ENCODE measurements at places on chromosomes 7 and 10.
A peak's percentile ranks its signal among the peaks of the same experiment; 100 is the strongest.

GRCh38 chr7:123126691-123127090, 73.1 kb downstream of the SLC13A1 start:
- DNase-seq: no peak

GRCh38 chr10:34746094-34746493, 69.0 kb downstream of the PARD3 start:
- no peak for DNase-seq

GRCh38 chr10:114869520-114869892, 47.9 kb downstream of the FHIP2A start:
- no peak for DNase-seq

DNA sequence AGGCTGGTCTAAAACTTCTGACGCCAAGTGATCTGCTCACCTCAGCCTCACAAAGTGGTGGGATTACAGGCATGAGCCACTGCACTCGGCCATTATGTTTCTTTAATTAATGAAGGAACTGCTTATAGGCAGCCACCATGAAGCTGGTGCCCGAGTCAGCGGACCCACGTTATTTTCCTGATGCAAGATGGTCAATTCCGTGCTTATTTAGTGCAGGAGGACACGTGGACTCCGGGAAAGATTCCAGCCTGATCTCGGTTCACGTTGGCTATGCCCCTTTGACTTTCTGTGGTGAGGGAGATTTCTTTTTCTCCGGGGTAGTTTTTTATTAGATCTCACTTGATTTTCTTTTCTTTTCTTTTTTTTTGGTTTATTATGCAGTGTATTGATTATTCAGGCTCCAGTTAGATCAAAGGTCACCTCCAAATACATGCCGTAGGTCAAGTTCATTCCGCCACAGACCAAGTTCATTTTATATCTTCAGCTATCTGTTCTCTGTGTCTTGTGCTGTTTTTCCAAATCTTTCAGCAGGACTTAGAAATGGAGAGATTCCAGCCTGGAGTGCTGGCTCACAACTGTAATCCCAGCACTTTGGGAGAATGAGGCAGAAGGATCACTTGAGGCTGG, 8.3 kb downstream of the CAMK1D start:
- DNase-seq: no peak

DNA sequence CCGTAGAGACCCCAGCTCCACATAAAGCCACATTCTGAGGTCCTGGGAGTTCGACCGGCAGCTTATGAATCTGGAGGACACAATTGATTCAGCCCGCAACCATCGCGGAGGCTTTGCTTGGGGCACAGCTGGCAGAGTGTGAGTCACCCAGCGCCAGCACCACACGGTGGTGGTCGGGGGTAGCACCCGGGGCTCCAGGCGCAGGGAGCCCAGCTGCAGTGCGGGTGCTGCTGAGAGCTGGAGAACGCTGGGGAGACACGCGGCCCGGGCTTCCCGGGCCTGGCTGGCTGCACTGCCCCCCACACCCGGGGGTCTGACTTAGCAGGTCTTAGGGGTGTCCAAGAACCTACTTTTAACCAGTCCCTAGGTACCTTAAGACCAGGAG, 87.9 kb downstream of the PAXIP1 start:
- DNase-seq: no peak

- DNase-seq: peak; percentile 75
Measured at GRCh38 chr10:119103903-119104653, at the start of gene DENND10. Gene DENND10 (plus strand): TSS chr10:119104113. CDS start chr10:119104143, 30 bp downstream.

DNA sequence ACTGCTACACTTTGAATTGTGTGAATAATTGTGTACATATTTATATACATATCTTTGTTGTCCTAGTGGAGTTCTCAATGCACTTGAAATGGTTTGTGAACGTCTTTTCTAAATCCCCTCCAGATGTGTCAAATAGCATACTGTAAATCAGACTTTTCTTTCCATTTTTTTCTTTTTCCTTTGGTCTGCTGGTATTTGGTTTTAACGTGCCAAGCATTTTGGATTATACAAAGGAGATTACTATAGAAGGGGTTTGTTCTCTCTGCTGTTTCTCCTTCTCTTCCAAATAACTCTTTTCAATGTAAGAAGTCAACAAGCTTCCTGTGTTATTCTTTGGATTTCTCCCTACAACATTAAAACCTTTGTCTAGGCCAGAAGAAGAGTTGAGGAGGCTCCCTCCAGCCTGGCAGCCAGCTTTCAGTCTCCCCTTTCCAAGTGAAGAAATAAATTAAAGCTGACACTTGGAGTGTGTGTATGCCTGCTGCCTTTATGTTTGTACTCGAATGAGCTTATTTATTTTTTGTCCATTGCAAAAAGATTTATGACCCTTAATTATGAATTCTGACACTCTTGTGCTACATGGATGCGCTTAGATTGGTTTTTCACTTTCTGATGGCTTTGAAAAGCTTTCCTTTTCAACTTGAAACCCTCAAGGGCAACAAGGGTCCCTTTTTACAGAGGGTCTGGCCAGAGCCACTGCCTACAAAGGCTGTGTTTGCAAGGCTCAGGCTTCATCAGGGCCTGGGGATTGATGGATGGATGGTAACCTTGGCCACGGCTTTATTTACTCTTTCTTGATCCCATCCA, 107.8 kb downstream of the RAB18 start:
- DNase-seq: peak; percentile 8

GRCh38 chr10:12699781-12700556, 301.5 kb downstream of the CCDC3 start:
- no peak for DNase-seq

DNA sequence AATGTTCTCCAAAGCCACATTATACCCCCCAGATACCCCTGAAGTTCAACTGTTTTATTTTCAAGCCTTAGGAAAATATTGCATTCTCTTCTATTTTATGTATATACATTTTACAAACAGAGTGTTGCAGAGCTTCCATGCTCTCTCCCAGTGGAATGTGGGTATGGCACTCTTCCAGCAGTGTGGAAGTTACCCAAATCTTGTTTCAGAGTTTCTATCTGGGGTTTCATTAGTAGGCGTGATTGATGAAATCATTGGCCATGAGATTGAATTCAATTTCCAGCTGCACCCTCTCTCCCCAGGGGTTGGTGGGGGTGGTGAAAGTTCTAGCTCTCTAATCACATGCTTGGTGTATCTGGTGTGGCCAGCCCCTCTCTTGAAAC, 350.4 kb downstream of the RPS24 start:
- DNase-seq: no peak
